Mammary epithelial cell (primary cell): ENCODE measurements at places on chromosomes 5 and 9. TPM values are rescaled to one million over a fixed set of nuclear protein-coding genes. Genes with fewer than 3 reads are reported as not detected.

DNA sequence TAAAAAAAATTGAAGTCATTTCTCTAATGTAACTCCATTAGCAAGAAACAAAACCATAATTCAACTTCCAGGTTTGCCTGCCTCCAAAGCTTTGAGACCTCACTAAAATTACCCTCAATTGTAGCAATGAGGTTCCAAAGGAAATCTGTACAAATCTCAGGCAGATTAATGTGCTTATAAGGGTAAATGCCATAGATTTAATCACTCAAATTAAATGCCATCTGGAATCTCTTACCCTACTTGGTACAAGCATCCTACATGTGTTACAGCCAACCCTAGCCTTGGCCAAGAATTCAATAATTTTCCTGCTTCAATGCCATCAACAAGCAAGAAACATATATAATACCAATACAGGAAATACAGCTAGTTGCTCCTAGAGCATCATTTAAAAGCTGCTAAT, 452.8 kb downstream of the RAB3C start:
- DNase-seq, result no peak

DNA sequence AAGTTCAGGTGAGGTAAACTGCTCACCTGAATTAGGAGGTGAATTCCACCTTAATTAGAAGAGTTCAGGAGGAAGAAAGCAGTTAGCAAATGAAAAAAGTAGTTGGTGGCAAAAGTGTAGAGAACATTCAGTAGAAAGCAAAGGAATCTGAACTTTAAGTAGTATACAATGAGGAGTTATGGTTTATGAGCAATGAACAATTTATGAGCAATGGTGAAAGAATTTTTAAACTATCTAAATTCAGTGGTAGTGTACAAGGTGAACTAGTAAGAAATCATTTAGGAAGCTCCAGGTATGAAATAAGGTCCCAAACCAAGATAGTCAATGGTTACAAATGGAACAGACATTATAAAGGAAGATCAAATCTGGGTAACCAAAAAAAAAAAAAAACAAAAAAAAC, 3.1 kb downstream of the CETN3 start:
- peak; percentile 16 for DNase-seq

DNA sequence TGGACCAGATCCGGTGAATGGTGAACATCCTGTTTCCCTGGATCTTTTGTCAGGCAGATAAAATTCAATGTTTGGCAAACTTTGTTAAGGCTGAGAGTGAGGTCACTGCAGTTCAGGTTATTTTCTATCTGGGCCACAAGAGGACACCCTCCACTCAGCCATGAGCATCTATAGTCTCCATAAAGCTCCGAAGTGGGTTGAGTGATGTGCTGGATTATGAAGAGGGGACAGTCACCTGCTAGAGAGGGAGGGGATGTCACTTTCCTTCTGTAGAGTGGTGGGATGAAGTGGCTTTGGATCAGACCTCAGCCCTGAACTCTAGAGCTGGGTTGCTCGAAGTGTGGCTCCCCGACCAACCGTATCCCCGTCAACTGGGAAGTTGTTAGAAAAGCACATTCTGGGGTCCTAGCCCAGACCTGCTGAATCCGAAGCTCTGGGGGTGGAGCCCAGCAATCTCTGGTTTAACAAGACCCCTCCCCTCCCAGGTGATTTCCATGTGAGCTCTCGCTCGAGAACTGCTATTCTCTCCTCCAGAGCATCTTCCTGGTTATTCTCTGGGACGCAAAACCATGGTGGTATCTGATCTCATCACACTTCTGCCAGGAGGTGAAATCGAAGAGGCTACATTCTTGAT, 31.8 kb upstream of the FGF1 start:
- peak; percentile 58 for DNase-seq

RGS3 gene
- total RNA-seq, result 63.5 and 67.4 TPM in 2 replicates

PRRX2 gene
- total RNA-seq, result 0.33 TPM

PLEKHG4B gene
- 0.09 and 0.19 TPM in 2 replicates for total RNA-seq
